ENCODE measurements at places on chromosomes 7 and 10. TPM values are rescaled to one million over a fixed set of nuclear protein-coding genes. Genes with fewer than 3 reads are reported as not detected.

DNA sequence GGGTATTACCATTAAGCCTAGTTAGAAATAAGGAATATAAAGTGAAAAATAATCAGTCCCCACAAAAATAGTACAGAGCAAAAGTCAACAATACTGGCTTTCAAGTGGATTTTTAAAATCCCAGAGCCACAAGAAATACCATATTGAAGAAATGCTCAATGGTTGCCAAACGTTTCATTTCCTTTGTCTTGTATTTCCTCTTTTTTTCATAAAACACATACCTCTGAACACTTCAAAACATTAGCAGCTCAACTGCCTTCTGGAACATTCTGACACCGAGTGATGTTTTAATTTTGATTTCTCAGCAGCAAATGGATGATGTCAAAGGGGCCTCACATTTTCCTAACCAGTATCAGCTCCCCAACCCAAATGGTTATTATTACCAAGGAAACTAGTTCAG is 10.5 kb downstream of the NOD1 start:
- H3K36me3 ChIP-seq = no peaks in the 10 kb centered on the region
- no peak for DNase-seq
- peaks cover 77% of the 10 kb centered on the region for H3K4me1 ChIP-seq
- no peaks in the 10 kb centered on the region for H3K27me3 ChIP-seq
- no peak overlapping the region for H3K4me3 ChIP-seq
- peak overlapping the region; percentile 87 for H3K27ac ChIP-seq

DNA sequence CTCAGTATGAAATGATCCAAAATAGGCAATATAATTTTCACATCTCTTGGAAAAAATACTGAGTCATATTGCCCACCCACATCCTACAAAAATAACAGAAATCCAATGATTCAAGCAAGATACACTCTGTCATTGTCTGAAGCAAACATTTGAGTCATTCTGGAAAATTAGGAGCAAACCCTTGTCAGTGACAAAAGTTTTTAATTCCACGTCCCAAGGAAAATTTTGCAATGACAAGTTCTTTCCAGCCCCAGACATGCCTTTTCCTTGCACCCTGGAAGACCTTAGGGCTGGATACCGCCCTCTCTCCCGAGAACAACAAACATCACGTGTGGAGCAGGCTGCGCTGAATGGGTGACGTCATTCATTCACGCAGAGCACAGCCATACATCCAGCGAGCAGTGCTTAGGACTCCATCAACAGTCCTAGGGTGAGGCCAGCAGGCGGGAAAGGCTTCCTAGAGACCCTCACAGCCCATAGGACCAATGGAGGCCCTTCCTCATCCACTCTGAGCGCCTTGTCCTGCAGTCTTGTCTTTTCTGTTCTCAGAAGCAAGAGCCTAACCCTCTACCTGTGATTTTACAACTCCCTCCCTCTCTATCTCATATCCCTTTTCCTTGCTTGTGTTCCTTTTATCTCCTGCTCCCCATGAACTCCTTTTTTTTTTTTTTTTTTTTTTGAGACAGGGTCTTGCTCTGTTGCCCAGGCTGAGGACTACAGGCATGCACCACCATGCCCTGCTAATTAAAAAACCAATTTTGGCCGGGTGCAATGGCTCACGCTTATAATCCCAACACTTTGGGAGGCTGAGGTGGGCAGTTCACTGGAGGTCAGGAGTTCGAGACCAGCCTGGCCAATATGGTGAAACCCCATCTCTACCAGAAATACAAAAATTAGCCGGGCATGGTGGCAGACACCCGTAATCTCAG is 23.5 kb upstream of the KDM7A start:
- H3K27me3 ChIP-seq = no peaks in the 10 kb centered on the region
- peaks cover 18% of the 10 kb centered on the region for H3K4me1 ChIP-seq
- H3K4me3 ChIP-seq = no peak overlapping the region
- peak overlapping the region; percentile 73 for H3K27ac ChIP-seq
- no peaks in the 10 kb centered on the region for H3K36me3 ChIP-seq

GRCh38 chr10:124196659-124197058 is 103.3 kb upstream of the CHST15 start:
- no peak overlapping the region for H3K4me3 ChIP-seq
- DNase-seq = no peak
- no peak overlapping the region for H3K27ac ChIP-seq
- H3K36me3 ChIP-seq = no peaks in the 10 kb centered on the region
- no peaks in the 10 kb centered on the region for H3K4me1 ChIP-seq

DNA sequence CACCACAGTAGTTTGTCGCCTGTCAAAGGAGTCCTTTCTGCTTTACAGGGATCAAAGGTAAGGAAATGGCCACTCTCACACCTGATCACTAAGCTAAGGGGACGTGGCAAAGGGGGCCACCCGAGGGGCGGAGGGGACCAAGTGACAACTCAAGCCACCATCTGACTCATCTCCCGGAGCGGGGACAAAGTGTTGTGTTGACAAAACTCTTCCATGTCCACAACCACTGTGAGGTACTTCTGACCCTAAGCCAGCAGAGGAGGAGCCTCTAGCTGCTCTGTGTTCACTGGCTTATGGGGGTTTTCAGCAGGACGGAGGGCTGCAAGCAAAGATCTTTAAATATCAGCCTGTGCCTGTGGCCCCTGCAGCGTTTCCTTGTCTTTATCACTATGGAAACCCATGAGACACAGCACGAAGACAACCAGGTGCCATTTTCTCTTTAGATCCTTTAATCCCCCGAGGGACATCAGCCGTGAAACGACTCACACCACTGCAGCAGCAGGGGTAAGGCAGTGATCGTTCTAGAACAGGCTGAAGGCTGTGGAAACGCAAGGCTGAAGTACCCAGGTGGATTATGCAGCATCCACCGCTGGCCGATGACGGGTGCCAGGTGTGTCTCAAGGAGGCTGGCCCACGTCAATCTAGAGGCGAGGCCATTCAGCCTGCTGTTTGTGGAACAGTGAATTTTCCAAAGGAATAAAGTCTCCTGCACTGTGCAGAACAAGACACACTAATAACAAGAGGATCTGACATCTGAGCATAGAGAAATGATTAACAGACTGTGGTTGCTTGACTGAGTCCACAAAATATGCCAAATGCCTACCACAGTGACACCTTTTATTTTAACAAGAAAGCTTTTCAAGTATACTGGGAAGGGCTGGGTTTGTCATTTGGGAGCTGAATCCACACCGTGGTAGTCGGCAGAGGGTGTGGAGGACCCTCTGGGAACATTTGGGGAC is 26.6 kb upstream of the DDC start:
- H3K4me1 ChIP-seq = no peaks in the 10 kb centered on the region
- peaks cover 15% of the 10 kb centered on the region for H3K36me3 ChIP-seq
- no peaks in the 10 kb centered on the region for H3K27me3 ChIP-seq
- H3K27ac ChIP-seq = no peak overlapping the region

DNA sequence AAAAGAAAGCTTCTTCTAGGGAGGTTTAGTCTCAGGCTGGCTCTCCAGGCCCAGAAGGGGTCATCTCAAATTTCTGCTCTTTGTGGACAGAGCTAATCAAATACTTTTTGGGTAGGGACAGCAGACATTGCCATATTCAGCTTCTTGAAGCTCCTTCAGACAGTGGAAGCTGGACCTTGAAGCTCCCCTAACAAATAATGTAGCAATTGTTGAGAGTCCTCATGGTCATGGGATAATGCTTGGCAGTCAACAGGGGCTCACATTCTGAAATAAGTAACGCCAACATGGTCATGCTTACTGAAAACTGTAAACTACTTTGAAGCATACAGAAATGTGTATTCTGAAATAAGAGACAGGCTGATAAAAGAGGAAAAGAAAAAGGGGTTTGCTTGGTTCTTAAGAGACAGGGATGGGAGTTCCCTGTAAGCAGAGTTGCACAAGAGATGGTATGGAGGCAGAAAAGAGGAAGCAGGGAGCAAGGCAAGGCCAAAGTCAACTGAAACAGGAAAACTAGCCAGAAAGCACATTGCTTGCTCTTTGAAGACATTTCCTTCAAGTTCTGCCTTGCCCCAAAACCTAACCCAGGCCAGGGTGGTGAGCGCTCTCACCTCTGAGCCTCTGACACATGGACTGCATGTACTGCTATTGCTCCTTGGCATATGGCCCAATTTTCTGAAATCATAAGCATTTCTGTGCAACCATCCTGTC is 53.1 kb upstream of the KMT2E start:
- H3K27me3 ChIP-seq = no peaks in the 10 kb centered on the region
- DNase-seq = no peak
- H3K4me3 ChIP-seq = no peak overlapping the region
- no peaks in the 10 kb centered on the region for H3K36me3 ChIP-seq
- H3K27ac ChIP-seq = peak overlapping the region; percentile 63

DNA sequence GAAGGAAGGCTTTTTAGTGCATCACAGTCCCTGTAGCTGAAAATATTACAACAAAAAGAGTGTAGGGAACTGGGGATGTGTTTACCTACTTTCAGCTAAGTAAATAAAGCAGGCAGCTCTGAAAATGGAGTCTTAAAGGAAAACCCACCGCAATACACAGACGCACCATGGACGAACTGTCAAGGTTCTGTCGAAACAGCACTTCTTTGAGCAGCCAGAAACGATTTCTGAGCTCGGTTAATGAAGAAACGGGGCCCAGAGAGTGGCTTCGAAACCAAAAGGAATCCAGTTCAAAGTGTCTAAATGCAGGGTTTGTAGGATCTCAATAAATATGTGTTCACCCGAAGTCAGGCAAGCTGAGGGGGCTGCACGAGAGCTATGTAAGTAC is 275.4 kb upstream of the NEBL start:
- no peak for DNase-seq
- H3K27me3 ChIP-seq = peaks cover 14% of the 10 kb centered on the region
- peaks cover 32% of the 10 kb centered on the region for H3K4me1 ChIP-seq
- peak overlapping the region; percentile 81 for H3K4me3 ChIP-seq
- H3K27ac ChIP-seq = peak overlapping the region; percentile 93

DNA sequence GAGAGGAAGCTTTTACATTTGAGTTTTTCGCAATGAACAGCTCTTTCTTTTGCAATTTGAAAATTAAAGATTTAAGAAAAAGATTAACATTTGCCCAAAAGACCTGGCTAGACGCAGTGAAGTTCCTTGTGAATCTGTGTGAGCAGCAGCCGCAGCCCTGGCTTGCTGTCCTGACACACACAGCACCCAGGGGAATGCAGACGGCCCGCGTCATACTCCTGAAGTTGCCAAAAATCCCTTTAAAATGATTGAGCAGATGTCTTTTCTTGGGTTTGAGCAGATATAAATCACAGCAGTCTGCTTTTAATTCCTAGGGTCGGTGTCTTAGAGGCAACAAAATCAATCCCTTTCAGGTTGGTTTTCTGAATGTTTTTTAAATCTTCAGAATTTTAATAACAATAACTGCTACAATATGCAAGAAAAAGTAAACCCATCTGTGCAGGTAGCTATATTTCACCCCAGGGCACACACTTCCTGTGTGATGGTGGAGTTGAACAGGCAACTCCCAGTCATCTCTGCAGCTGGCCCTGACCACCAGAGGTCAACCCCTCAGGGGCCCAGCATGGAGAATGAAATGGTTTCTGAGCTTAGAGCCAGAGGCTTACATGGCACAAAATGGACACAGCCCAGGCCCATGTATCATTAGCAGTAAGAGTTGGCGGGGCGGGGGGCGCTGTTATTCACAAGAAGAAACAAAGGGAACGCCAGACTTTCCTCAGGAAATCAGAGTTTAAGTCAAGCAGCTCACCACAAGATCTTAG is 32.2 kb upstream of the TRIL start:
- no peaks in the 10 kb centered on the region for H3K27me3 ChIP-seq
- no peaks in the 10 kb centered on the region for H3K36me3 ChIP-seq
- peaks cover 46% of the 10 kb centered on the region for H3K4me1 ChIP-seq
- no peak overlapping the region for H3K27ac ChIP-seq

- peaks cover 19% of the 10 kb centered on the region for H3K4me1 ChIP-seq
- no peak for DNase-seq
- no peaks in the 10 kb centered on the region for H3K27me3 ChIP-seq
- peaks cover 16% of the 10 kb centered on the region for H3K36me3 ChIP-seq
- H3K27ac ChIP-seq = no peak overlapping the region
Observed at GRCh38 chr10:14873090-14873760, 5.4 kb upstream of the SUV39H2 start.

GRCh38 chr7:91892099-91892705 is 11.7 kb upstream of the MTERF1 start:
- no peaks in the 10 kb centered on the region for H3K27me3 ChIP-seq
- no peak overlapping the region for H3K4me3 ChIP-seq
- no peak overlapping the region for H3K27ac ChIP-seq
- H3K36me3 ChIP-seq = no peaks in the 10 kb centered on the region

DNA sequence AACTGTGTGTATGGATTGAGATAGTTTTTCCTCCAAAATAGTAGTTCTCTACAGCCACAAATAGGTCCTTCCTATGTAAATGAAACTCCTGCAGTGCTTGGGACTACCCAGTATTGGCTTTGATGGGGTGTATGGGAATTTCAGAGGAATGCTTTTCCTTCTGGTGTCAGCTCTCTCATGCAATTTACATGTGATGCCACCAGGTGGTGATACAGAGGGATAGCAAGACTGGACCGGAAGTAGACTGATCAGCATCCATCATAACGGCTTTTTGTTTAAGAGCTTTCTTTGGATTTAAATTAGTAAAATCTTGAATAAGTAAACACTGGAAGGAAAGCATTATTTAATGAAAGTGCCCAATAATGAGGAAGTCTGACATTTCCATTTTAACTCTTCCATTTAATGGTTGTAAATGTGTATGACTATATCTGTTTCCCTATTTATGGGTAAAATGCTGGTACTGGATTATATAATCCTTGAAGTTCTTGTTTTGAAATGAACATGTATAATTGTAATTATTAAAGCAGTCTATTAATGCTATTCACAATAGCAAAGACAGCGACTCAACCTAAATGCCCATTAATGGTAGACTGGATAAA is 22.7 kb downstream of the DYNC1I1 start:
- no peak overlapping the region for H3K4me3 ChIP-seq
- no peaks in the 10 kb centered on the region for H3K36me3 ChIP-seq
- no peaks in the 10 kb centered on the region for H3K27me3 ChIP-seq
- no peak overlapping the region for H3K27ac ChIP-seq
- H3K4me1 ChIP-seq = no peaks in the 10 kb centered on the region

GRCh38 chr7:129256221-129256620 is 31.4 kb downstream of the AHCYL2 start:
- H3K27ac ChIP-seq = no peak overlapping the region
- no peaks in the 10 kb centered on the region for H3K27me3 ChIP-seq
- DNase-seq = no peak
- H3K4me1 ChIP-seq = peaks cover 25% of the 10 kb centered on the region

- no peaks in the 10 kb centered on the region for H3K27me3 ChIP-seq
- H3K4me3 ChIP-seq = peak overlapping the region; percentile 50
Observed at GRCh38 chr10:71889388-71889987, 38.4 kb upstream of the PSAP start.

DNA sequence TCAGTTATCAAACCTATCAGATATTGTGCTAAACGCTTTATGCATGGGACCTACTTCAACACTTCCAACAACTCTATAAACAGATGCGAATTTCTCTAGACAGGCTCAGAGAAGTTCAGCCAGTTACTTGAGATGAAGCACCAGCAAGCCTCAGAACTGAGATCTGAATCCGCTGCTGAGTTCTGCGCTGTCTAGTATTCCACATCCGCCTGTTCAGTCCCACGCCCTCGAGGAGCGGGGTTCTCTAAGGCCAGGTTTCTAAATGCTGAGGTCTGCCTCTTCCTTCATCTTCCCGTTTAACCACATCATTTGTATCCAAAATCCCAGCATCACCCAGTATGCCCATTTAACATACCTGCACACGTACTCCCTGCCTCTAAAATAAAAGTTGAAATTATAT is 297.8 kb upstream of the ZNF32 start:
- peaks cover 15% of the 10 kb centered on the region for H3K4me1 ChIP-seq
- no peak overlapping the region for H3K27ac ChIP-seq
- no peaks in the 10 kb centered on the region for H3K36me3 ChIP-seq
- no peak overlapping the region for H3K4me3 ChIP-seq

Gene CNTNAP2
- not detected for total RNA-seq

Gene PKD2L1
- not detected for total RNA-seq

Gene VDAC2
- total RNA-seq = 157 TPM

Gene MYO3A
- 2.6 TPM for total RNA-seq
